Fibroblast of the aortic adventitia (primary cell): ENCODE measurements at places on chromosomes 6 and 20. TPM values are rescaled to one million over a fixed set of nuclear protein-coding genes. Genes with fewer than 3 reads are reported as not detected.

The CDH4 gene
- total RNA-seq: 0.18 and 0.25 TPM in 2 replicates

The TFAP2A gene
- total RNA-seq: 1.4 TPM in 1 of 2 replicates, not detected in the other

The CLDN20 gene
- not detected in 2 replicates for total RNA-seq

The SPAG4 gene
- 2.2 and 4.7 TPM in 2 replicates for total RNA-seq

The SRSF12 gene
- 0.09 and 0.33 TPM in 2 replicates for total RNA-seq

The ZNF165 gene
- total RNA-seq: 0.45 and 0.65 TPM in 2 replicates

The TBP gene
- total RNA-seq: 4.0 and 16.8 TPM in 2 replicates

The NRM gene
- total RNA-seq: 0.82 and 9.9 TPM in 2 replicates

The NEURL2 gene
- 6.8 and 7.0 TPM in 2 replicates for total RNA-seq

The FOXQ1 gene
- total RNA-seq: 1.3 TPM in 1 of 2 replicates, not detected in the other

The HLA-DPA1 gene
- 0.18 and 1.8 TPM in 2 replicates for total RNA-seq

The MCCD1 gene
- total RNA-seq: not detected in 2 replicates

The ATG5 gene
- 31.0 and 45.4 TPM in 2 replicates for total RNA-seq

The ULBP3 gene
- total RNA-seq: 0.41 and 16.4 TPM in 2 replicates

The JPH2 gene
- under 0.01 and 0.82 TPM in 2 replicates for total RNA-seq

The FOXS1 gene
- total RNA-seq: 2.3 TPM in 1 of 2 replicates, not detected in the other

The CDH26 gene
- total RNA-seq: 0.09 TPM in 1 of 2 replicates, not detected in the other

The HLA-DQB1 gene
- not detected in 2 replicates for total RNA-seq

The SASH1 gene
- total RNA-seq: 59.5 and 60.2 TPM in 2 replicates

The MYT1 gene
- total RNA-seq: not detected in 2 replicates

The CST5 gene
- not detected in 2 replicates for total RNA-seq

The C2 gene
- 4.4 and 48.2 TPM in 2 replicates for total RNA-seq

The AGER gene
- 0.16 and 0.18 TPM in 2 replicates for total RNA-seq

The TAAR6 gene
- total RNA-seq: not detected in 2 replicates

The PGC gene
- not detected in 2 replicates for total RNA-seq

The ADTRP gene
- total RNA-seq: 2.6 and 10.9 TPM in 2 replicates

The RAD21L1 gene
- total RNA-seq: not detected in 2 replicates

The ANGPT4 gene
- total RNA-seq: not detected in 2 replicates

The NMBR gene
- not detected in 2 replicates for total RNA-seq

The CGA gene
- total RNA-seq: not detected in 2 replicates

The CLVS2 gene
- total RNA-seq: not detected in 2 replicates

The TXLNB gene
- total RNA-seq: 0.33 and 0.36 TPM in 2 replicates

The TNF gene
- total RNA-seq: not detected in 2 replicates

The LHFPL5 gene
- not detected in 2 replicates for total RNA-seq

The OLIG3 gene
- 0.74 TPM in 1 of 2 replicates, not detected in the other for total RNA-seq

The GSTA2 gene
- not detected in 2 replicates for total RNA-seq

The PRR18 gene
- not detected in 2 replicates for total RNA-seq

The LY6G6D gene
- not detected in 2 replicates for total RNA-seq

The ULBP2 gene
- 2.5 and 3.3 TPM in 2 replicates for total RNA-seq

The TSPO2 gene
- not detected in 2 replicates for total RNA-seq

The PROKR2 gene
- total RNA-seq: not detected in 2 replicates

The MTFR2 gene
- total RNA-seq: 1.5 and 6.1 TPM in 2 replicates

The GLP1R gene
- not detected in 2 replicates for total RNA-seq

The CBLN4 gene
- total RNA-seq: not detected in 2 replicates

The C20orf202 gene
- total RNA-seq: 0.09 TPM in 1 of 2 replicates, not detected in the other
